Cerebellar cortex (tissue), 1 donor: ENCODE measurements at places on chromosomes 1 and 21.

- no peak for DNase-seq
These were observed 171.0 kb downstream of the DENND1B start for GRCh38 chr1:197604302-197604701.

DNA sequence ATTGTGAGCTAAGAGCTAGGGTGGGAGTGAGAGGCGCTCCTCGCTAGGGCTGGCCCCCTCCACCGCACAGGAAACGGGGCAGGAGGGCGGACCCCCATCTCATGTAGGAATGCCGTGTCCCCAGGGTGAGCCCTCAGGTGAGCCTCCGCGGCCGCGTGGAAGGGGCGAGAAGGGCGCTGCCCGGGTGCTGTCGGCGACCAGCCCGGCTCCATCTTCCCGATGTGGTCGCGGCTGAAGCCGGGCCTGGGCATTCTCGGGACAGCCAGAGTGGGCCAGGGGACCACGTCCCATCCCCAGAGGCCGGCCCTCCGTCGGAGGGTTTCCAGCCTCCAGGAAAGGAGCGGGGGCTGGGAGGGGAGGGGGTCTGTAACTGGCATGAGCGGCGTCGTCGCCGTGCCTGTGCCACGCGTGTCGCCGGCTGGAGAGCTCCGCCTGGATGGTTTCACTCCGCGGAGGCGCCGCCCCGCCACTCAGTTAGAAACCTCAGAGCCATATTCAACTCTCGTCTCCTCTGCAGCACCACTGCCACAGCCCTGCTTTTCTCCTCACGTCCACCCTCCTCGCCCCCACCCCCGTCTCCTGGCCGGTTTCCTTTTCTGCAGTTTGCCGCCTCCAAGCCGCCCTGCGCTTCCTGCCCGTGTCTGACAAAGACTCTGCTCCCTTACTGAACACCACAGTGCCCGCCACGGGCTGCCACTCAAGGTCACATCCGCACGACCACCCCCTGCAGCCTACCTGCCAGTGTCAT lies at the start of gene TMEM269:
TMEM269 (plus strand) TSS at position 46 of the 748 bp plus-strand sequence. CDS start 4,903 bp downstream, outside the sequence.
- no peak for DNase-seq

GRCh38 chr1:63127376-63127775 lies 195.0 kb upstream of the FOXD3 start:
- no peak for DNase-seq

DNA sequence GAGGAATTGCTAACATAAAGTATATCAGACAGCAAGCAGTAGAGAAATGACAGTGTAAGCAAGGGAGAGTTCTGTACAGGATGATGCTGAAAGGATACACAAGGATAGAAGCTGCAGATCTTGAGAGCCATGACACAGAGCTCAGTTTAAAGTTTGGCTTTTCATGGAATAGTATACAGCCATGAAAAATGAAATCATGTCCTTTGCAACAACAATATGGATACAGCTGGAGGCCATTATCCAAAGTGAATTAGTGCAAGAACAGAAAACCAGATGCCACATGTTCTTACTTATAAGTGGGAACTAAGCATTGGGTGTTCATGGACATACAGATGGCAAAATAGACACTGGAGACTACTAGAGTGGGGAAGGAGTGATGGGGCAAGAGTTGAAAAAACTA lies 169.8 kb downstream of the ST6GALNAC5 start:
- no peak for DNase-seq

DNA sequence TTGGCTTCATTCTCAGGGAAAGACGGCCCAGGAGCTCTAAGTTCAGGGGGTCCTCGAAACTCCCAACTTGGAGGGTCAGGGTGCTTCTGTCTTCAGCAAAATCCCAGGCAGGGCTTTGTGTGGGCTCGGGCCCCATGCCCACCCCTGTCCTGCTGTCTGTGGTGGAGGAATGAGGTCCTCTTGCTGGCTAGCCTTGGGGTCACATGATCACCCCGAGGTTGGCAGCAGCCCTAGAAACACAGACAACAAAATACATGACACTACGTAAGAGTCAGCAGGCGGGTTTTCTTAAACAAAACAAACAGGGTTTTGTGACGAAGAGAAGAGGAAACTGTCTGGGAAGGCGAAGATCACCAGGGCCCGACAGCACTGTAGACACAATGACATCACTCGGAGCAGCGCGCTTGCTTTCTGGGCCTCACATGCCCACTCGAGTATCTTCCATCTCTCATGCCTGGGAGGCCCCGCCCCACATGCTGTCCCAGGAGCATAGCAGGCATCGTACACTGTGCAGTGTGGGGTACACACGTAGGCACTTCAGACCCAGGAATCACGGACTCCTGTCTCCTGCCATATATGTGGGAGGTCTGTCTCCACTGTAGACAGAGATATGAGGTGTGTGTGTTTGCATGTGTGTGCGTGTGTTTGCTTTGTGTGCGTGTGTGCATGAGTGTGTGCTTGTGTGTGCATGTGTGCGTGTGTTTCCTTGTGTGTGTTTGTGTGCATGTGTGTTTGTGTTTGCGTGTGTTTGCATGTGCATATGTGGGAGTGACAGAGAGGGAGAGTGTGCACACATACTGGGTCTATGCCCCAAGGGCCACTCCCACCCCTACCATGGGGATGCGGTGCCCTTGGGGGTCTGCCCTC lies 94.7 kb downstream of the SIK1 start:
- DNase-seq, result peak; percentile 36

- DNase-seq, result peak; percentile 9
These were observed 43.9 kb upstream of the CRB1 start for GRCh38 chr1:197224160-197224559.

DNA sequence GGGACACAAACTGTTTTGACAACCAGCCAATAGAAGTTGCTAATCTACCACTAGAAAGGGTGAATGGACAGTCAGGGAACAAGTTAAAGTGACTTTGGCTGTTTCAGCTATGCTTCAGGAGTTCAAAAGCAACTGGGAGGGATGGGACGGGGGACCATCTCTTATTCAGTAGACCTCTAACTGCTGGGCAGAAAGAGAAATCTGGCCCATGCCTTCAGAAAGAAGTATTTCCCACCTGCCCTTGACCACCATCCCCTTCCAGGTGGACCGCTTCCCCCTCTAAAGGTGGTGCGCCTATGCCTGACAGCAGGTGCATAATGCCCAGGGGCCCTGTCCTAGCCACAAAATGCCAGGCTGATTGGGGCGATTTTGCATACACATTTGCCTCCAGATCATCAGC lies 5.2 kb downstream of the ITPKB start:
- DNase-seq, result no peak

DNA sequence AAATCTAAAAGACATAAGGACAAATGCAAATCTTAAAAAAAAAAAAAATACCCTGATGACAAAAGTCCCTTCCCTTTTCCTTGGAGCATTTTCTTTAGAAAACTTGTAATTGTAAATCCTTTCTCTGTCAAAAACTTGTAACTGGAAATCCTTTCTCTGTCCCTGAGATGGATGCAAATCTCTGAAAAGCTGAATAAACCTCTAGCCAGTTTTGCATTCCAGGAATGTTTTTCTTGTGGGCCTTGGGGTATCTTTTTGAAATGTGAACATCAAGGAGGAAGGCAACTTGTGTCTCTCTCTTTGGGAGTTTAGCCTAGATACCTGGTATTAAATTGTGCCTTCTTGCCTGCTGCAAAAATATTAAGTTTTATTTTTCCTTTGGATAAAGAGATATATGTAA lies 305.3 kb downstream of the KCNT2 start:
- no peak for DNase-seq

- no peak for DNase-seq
These were observed 69.8 kb downstream of the PRDM2 start for GRCh38 chr1:13769830-13770229.

GRCh38 chr1:173934440-173934839 lies 17.3 kb upstream of the SERPINC1 start:
- DNase-seq, result no peak

DNA sequence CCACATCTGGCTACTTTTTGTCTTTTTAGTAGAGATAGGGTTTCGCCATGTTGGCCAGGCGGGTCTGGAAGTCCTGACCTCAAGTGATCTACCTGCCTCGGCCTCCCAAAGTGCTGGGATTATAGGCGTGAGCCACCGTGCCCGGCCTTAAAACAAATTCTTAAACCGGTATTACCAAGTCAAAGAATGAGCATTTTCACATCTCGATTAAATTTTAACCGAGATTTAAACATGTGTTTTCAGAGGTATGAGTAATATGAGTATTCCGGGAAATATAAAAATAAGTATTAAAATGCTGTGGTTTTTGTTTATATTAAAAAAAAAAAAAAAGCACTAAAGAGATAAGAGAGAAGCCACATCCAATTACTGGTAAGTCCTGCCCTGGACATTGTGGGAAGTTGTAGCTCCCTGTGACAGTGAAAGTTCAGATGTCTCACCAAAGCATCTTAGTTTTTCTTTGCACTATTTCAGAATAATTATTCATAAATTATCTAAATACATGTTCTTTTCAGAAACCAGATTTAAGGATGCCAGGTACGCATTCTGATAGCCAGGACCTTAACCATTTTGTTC lies 24.9 kb downstream of the ZNF281 start:
- DNase-seq, result no peak

- DNase-seq, result no peak
These were observed at the start of gene MAP1LC3C for GRCh38 chr1:241999026-241999425. Gene MAP1LC3C, minus strand, starts transcription at chr1:241999098. Its CDS starts 90 bp downstream, at chr1:241999008.

DNA sequence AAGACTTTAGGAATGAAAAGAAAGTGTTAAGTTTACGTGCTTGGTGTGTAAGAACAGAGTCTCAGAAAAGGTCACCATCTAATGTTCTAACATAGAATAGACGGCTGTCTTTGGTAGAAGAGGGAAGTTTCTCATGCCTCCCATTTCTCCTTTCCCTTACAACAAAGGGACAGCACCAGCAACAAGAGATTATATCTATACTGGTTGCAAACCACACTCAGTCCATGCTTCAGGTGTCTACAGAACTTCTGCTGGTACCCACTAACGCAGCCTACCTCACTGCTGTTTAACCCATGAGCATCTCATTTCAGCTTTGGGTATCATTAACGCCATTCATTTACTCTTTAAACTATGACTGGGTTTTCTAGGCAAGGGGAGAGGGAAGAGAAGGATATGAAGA lies 9.2 kb upstream of the ITPKB start:
- DNase-seq, result no peak

GRCh38 chr1:28457678-28458077 lies 48.2 kb upstream of the RCC1 start:
- DNase-seq, result no peak

DNA sequence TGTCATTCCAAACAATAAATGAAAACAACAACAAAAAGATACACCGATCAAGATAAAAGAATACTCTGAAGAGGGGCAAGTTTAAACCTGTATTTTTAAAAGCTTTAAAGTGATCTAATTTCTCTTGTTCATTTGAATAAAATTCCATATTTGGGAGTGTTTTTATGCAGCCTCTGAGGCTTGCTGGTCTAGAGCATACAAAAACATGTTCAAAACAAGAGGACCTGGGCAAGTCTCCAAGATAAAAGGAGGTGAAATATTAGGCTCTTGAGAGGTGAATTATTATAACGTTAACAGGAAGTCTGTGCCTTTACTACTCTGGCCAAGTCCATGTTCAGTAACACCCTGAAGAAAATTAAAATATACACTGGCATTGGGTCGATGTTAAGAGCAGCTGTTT lies 20.1 kb downstream of the URB1 start:
- DNase-seq, result no peak

DNA sequence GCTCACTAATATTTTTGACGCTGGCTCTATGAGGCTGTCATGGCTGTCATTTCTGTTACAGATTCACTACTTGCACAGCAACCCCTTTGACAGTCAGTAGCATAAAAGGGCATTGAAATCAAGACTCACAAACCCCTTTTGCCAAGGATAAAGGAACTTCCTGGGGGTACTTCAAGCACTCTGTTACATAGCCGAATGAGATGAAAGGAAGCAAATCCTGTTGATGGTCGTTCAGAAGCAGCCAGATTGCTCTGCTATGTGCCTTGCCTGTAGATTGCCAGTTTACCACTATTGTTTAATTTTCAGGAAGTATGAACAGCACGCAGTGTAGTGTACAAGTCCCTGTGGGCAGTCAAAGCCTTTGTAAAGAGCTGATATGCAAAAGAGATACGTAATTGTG lies 296.2 kb downstream of the LRRIQ3 start:
- no peak for DNase-seq

- peak; percentile 15 for DNase-seq
These were observed 89.7 kb downstream of the DMRTA2 start for GRCh38 chr1:50333595-50333974.

GRCh38 chr1:14929547-14930246 lies 223.8 kb upstream of the TMEM51 start:
- no peak for DNase-seq

- DNase-seq, result peak; percentile 78
These were observed 48.5 kb downstream of the OPRD1 start for GRCh38 chr1:28860332-28861073.

GRCh38 chr1:91684481-91685196 lies 184.0 kb downstream of the CDC7 start:
- no peak for DNase-seq
